ENCODE measurements at places on chromosomes 1 and 21.

GRCh38 chr1:36286802-36287201 lies 19.4 kb upstream of the SH3D21 start:
- no peak for DNase-seq

DNA sequence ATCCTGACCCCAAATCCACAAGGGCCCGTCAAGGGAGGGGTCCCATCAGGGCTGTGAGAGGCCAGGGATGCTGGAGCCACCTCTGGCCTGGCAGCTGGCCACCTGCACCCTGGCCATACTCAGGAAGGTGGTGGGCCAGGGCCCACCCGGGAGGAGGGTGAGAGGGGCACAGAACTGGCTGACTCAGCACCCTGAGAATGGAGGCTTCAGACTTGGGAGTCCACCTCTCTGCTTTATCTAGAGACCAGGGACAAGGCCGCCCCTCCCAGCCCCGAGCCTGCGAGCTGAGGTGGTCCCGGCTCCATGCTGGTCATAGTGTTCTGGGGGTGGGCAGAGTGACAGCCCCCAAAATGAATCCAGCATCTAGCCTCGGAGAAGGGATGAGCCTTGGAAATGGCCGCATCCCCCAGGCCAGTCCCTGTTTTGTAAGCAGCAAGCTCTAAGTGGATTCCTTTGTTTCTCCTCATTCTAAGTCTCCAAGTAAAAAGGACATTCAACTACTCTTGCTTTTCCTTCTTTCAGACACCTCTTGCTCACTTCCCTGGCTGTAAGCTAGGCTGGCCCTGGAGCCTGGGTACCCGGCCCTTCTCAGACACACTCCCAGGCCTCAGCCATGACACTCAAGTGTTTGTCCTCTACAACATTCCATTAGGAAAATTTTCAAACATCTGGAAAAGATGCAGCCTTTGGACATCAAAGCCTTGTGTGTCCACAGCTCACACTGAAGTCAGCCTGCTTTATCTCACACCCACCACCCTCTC lies 12.3 kb downstream of the WNT3A start:
- no peak for DNase-seq

DNA sequence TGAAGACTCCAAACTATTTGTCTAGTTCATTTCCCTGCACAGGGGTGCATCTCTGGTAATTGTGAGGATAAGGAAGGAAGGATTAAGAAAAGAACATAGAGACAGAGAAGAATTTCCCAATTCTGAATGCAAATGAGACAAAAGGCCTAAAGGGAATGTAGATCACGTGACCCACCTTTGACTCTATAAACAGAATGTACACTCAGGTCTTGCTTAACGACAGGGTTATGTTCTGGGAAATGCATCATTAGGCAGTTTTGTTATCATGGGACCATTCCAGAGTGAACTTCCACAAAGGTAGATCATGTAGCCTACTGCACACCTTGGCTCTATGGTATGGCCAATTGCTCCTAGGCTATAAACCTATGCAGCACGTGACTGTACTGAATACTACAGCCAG lies 252.3 kb upstream of the ZP4 start:
- no peak for DNase-seq

DNA sequence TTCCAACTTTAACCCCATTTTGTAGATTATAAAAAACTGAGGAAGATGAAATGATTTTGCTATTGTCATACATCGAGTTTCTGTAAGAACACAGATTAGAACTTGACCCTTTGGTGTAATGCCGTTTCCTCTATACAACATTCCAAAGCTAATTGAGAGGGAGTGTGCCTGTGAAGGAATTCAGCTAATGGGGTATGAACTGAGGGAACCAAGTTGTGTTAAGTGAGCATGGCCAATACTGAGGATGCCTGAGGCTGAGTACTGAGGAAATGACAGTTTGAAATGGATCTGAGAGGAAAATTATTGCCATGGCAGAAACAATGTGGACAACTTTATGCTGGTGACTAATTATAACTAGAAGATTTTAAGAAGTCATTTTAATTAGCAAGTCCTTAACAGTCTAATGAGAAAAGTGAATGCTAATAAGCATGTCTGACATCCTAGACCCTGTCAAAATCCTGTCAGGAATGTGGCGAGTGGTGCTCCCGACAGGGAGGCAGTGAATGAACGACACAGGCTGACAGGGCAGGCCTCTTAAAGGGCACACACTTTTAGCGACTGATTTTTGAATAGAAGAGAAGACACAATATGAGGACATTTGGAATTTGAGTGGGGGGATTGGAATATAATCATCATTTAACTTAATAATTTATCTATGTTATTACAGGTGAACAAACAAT lies 262.5 kb downstream of the HLX start:
- no peak for DNase-seq

- DNase-seq: no peak
Measured at GRCh38 chr1:95948023-95948422, 714.0 kb downstream of the RWDD3 start.

- DNase-seq: no peak
Measured at GRCh38 chr1:33111965-33112364, 31.0 kb downstream of the AZIN2 start.

DNA sequence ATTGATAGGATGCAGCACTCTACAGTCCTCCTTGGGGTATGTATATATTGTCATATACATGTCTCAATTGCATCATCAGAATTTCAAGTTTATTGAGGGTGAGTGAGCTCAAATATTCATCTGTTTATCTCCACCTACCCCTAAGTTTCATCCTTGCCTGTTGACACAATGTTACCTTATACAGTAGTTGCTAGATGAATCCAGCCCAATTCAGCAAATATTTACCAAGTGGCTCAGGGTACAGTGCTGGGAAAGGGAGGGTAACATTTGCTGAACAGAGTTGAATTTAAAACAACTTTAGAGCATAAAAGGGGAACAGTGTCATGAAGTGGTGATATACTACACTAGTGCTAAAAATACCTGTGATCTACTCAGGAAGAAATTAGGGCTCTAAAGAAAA lies 14.4 kb downstream of the ELAVL4 start:
- no peak for DNase-seq

DNA sequence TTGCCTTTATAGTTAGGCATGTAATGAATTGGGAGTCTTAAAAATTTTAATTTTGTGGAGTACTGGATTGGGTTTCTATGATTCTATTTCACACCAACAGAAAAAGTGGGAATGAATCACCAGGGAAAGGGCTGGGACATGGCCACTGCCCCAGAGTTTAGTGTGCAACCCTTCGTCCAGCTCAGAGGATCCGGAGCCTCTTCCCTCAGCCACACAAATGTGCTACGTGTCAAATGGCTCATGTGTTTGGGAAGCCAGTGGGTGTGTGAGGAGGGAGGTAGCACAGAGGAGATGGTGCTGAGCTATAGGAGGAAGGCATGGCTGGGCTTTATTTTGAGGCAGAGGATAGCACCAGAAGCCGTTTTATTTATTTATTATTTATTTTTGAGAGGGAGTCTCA lies 247.3 kb downstream of the SIPA1L2 start:
- DNase-seq: no peak

DNA sequence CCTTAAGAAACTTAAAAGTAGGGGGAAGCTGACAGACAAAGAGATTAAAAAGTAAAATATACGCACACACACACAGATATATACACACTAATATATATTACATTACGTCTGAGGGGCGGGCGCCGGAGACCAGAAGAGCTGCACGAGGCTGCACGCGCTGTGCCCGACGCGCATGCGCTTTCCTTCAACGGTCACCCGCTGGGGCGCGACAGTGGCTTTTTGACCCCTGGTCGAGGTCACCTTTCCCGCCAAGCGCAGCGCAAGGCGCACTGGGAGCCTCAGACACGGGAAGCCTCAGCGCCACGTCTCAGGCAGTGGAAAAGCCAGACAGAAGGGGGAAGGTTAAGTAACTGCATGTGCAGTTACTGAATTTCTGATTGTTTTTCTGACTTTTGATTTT lies at the start of gene HORMAD1:
TSS of gene HORMAD1 (minus strand) at position 193 of the 400 bp plus-strand sequence. CDS start 1,390 bp downstream, outside the sequence.
- no peak for DNase-seq

DNA sequence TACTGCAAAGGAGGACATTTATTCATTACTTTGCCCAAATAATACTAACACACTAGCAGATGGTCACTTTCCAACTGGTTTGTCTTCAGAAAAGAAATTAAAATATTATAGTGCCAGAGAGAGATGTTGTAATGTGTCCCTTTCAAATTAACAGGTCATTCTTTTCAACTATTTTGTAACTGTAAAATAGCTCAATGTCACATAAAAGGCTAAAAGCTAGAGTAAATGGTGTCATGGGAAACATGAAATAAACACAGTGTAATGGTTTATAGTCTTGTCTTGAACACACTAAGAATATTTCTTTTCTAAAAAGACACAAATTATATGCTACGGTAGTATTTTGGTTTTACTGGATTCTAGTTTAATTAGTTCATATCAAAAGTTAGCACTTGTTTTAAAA lies 77.8 kb downstream of the ADGRL2 start:
- no peak for DNase-seq

- DNase-seq: no peak
Measured at GRCh38 chr1:162189345-162189744, 119.9 kb downstream of the NOS1AP start.

DNA sequence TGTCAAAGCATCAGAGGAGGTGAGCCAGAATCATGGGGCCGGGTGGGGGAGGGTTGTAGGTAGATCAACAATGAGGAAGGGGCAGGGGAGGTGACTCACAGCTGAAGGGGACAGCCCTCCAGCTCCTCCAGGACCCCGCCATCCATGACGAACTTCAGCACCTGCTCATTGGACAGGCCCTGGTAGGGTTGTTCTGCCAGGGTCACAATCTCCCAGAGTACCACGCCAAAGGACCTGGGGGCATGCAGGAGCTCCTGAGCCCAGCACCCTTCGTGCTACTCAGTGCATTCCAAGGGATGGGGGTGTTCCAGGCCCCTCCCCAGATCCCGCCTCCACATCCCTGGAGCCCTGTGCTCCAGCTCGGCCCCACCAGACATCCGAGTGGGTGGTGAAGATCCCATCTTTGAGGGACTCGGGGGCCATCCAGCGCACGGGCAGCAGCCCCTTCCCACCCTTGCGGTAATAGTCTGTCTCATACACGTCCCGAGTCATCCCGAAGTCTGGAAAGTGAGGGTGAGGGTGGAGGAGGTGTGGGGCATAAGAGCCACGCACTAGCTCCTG lies 17.5 kb downstream of the INSRR start:
- no peak for DNase-seq

DNA sequence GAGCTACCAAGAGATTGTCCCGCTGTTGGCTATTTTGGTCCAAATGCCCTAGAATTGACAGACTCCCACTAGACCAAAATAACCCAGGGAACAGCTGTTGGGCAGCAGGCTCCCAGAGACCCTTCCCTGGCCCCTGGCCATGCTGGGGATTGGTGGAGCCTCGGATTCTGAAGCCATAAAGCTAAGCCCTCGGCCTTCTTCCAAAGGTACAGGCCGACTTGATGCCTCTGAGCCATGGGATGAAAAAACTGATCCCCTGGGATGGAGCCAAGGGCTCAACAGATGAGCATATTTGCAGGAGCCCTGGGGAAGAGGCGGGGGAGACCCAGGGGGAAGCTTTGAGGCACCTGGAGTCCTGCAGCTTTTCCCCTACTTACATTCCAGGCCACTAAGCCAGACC lies 1.0 kb upstream of the LRRC38 start:
- no peak for DNase-seq

- no peak for DNase-seq
Measured at GRCh38 chr1:50103615-50104081, 5.1 kb upstream of the ELAVL4 start.

DNA sequence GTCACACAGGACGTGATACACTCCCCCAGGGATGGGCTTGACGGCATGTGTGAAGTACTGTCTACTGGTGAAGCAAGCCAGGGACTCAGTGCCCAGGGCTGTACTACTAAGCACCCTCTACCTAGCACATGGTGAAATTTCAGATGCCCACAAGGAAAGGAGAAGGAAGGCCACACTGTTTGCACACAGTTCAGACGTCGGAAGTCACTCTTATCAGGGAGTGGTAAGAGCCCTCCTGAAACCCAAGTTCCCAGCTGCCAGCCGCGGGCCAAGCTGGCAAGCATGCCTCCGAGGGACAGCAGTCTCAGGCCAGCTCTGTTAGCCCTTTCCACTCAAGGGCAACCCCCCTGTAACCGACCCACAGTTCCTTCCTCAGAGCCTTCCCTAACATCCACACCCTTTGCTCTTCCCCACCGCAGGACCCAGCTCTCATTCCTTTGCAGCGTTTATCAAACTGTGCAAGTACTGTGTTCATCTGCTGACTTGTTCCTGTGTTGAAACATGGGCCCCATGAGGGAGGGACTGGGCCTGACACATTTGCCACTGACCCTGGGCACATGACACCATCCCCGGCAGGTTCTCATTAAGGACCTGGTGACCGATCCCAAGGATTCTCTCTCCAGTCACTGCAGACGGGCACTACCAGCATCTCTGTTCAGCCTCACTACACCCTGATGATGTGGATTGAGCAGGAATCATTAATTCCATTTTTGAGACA lies 58.5 kb downstream of the SLC66A1 start:
- no peak for DNase-seq

GRCh38 chr1:179144626-179145025 lies 62.8 kb downstream of the TOR3A start:
- DNase-seq: no peak

DNA sequence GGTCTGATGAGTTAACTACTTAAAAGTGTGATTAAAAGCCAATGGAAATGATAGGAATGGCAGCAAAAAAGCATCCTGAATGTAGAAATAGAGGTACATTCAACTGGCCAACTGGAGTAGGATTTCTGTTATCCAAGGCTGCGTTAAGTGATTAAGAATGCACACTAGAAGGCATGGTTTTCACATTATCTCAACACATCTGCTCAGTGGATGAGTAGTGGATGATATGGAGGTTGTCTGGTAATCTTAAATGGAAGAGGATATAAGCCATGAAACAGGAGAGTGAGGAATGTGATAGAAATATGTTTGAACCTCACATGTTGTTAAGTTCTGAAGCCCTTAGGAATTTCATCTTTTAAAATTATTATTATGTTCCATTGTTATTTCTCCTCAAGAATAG lies 839.9 kb downstream of the USP25 start:
- DNase-seq: no peak

GRCh38 chr21:16086121-16086520 lies 356.3 kb downstream of the USP25 start:
- no peak for DNase-seq

DNA sequence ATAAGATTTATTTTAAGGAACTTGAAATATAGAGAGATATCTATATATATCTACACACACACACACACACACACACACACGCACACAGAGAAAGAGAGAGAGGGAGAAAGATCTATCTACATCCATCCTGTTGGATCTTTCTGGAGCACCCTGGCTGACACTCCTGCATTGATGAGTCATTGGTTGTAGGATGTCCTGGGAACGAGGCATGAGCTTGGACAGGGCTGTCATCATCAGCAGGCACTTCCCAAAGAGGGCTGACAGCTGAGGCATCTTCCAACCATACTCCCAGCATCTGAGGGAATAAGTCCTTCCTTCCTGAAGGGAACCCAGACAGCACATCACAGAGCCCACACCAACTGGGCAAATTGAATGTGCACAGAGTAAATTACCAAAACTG lies 99.1 kb upstream of the ERG start:
- no peak for DNase-seq

- DNase-seq: peak; percentile 83
Measured at GRCh38 chr1:2189459-2190425, 4.8 kb downstream of the FAAP20 start.

GRCh38 chr1:234313171-234313570 lies 60.1 kb upstream of the COA6 start:
- no peak for DNase-seq

GRCh38 chr21:43771698-43772424 lies 4.2 kb downstream of the CSTB start:
- DNase-seq: no peak

- DNase-seq: no peak
Measured at GRCh38 chr1:147608596-147608995, 61.7 kb downstream of the ACP6 start.

Measured in stimulated activated CD4-positive, alpha-beta T cell treated with anti-CD3 and anti-CD28 coated beads, Interleukin-4, amount 100 ng/mL, for 48 hours (primary cell).